Activated CD8-positive, alpha-beta memory T cell treated with anti-CD3 and anti-CD28 coated beads for 4 hours (primary cell): ENCODE measurements at places on chromosomes 6 and 20.

- DNase-seq, result no peak
Measured at GRCh38 chr6:110366256-110366655, 8.1 kb upstream of the METTL24 start.

DNA sequence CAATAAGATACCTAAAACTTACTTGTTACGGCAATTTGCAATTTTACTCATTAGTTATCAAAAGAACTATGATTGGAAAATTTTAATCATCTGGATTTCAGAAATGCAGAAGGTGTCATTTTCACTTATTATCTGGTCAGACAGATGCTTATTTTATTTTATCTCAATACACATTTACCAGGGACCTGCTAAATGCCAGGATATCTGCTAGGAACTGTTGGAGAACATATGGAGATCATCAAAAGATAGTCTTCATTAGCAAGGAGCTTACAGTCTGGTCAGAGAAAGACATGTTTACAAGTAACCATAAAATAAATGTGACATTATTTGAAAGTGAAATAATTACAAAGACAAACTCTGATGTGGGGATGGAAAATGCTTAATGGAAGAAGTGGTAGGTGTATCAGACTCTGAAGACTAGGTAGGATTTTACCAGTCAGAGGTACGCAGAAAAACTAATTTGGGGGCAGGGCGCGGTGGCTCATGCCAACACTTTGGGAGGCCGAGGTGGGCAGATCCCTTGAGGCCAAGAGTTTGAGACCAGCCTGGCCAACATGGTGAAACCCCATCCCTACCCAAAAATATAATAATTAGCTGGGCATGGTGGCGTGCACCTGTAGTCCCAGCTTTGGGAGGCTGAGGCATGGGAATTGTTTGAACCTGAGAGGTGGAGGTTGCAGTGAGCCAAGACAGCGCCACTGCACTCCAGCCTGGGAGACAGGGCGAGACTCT is 137.8 kb downstream of the MYB start:
- DNase-seq, result no peak

DNA sequence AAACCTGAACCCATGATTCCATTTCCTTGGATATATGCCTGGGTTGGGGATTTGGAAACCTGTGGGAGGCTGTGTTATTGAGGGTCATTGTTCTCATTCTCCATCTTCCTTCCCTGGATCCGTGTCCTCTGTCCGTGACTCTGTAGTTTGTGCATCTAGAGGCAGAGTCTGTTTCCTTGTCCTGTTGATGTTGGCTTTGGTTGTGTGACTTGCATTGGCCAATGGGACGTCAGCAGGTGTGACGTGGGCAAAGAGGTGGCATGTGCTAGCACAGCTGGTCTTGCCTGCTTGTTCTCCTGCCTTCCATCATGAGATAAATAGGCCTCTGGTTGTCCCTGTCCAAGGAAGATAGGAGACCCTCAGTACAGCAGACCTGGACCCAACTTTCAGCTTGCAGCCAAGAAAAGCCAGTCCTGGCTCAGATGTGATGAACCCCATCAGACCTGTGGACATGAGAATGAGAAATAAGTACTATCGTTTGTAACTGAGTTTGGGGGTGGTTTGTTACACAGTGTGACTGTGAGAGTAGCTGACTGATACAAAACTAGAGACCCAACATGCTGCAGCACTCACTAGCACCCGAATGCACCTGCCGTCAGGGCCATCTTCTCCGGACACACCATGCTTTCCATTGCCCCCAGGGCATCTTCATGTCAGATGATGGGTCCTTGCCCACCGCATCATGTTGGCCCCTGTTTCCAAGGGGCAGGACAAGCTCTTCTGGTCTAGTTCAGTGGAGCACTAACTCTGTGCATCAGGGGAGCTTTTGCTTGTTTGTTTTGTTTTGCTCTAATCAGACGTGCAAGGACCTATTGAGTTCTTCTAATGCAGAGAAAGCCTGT is 195.3 kb upstream of the SULF2 start:
- DNase-seq, result no peak

- DNase-seq, result no peak
Measured at GRCh38 chr20:4838526-4838925, 116.8 kb downstream of the PRND start.

GRCh38 chr6:56243518-56244070 is 3.8 kb downstream of the COL21A1 start:
- DNase-seq, result no peak

- DNase-seq, result no peak
Measured at GRCh38 chr20:58161192-58161591, 67.3 kb downstream of the ANKRD60 start.
